ENCODE measurements at places on chromosomes 3 and 15. TPM values are rescaled to one million over a fixed set of nuclear protein-coding genes. Genes with fewer than 3 reads are reported as not detected.

The SEMA6D gene
- total RNA-seq, result 20.7 TPM

The ARHGEF3 gene
- total RNA-seq, result 10.0 TPM

The GOLGA8A gene
- 23.8 TPM for total RNA-seq

The CHRM5 gene
- not detected for total RNA-seq

The TMEM212 gene
- total RNA-seq, result not detected

The SERPINI2 gene
- total RNA-seq, result 2.8 TPM

The TKT gene
- total RNA-seq, result 40.3 TPM
